ENCODE measurements at places on chromosomes 4 and X.

DNA sequence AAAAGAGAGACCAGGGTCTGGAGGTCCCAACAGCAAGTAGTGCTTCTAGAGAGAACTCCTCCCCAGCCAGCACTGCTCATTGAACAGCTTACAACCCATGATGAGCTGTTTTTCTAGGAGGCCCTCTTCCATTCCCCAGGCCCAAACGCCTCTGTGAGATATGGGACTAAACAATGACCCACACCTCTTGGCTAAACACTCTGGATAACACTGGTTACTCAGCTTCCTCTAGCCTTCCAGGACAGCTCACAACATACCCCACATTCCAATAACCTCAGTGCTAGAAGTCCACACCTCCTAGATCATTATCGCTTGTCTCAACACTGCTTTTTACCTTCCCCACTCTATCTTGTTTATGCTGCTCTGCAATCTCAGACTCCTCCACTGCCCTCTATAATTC, 35.4 kb upstream of the PGRMC2 start:
- H3K36me3 ChIP-seq = no peaks in the 10 kb centered on the region
- no peaks in the 10 kb centered on the region for H3K27me3 ChIP-seq
- no peak overlapping the region for H3K27ac ChIP-seq
- DNase-seq = no peak

DNA sequence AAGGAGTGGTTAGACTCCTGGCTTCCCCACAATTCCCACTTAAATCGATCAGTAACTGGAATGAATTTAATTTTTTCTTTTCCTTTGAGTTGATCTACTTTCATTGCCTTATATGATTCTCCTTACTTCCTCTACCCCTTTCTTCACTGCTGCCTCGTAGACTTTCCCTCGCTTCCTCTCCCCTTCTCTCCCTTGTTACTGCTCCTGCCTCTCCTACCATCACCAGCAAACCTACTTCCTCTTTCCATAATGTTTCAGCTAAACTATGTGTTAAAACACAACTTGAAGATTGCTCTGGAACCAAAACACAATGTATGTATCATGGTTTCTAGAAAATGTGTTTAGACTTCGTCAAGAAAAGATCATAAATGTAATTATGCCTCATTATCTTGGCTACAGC, 132.0 kb upstream of the TET2 start:
- no peak for DNase-seq
- peaks cover 6% of the 10 kb centered on the region for H3K27me3 ChIP-seq
- no peaks in the 10 kb centered on the region for H3K4me1 ChIP-seq
- no peaks in the 10 kb centered on the region for H3K36me3 ChIP-seq
- no peak overlapping the region for H3K4me3 ChIP-seq

DNA sequence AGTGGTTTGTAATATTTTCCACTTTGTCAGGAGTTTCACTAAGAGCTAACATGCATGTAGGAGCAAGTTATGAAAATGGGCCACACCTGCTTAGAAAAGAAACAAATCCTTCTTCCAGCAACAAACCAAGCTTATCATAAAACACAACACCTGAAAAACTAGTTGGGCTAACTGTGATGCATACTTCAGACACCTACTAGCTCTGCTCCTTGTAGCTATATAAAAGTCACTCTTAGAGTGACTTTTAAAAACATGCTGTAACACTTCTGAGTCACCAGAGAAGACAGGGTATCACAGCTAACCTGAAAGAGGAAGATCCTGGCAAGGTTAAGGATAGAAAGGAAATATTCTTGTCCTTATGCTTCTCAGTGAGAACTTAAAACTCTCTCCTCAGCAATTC, 3.6 kb upstream of the SLAIN2 start:
- H3K27me3 ChIP-seq = peaks cover 3% of the 10 kb centered on the region
- peak overlapping the region; percentile 76 for H3K27ac ChIP-seq
- H3K4me3 ChIP-seq = peak overlapping the region; percentile 7

- no peaks in the 10 kb centered on the region for H3K27me3 ChIP-seq
- H3K27ac ChIP-seq = no peak overlapping the region
- no peak overlapping the region for H3K4me3 ChIP-seq
These were observed 196.0 kb downstream of the KCNIP4 start for GRCh38 chr4:21752616-21753015.

DNA sequence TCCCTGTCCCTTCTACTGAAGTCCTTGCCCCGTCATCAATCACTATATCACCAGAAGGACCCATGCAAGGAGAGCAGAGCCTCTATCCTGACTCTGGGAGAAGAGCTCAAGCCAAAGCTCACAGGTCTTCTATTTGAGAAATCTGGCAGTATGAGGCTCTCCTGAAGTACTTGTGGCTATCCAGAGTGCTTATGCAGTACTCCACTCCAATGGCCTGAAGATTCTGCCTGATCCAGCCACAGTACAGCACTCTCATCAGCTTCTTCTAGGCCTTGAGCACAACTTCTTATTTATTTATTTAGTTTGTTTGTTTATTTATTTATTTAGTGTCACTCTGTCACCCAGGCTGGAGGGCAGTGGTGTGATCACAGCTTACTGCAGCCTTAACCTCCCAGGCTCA, 13.0 kb downstream of the USP26 start:
- H3K27ac ChIP-seq = no peak overlapping the region
- no peaks in the 10 kb centered on the region for H3K4me1 ChIP-seq
- H3K27me3 ChIP-seq = no peaks in the 10 kb centered on the region
- no peaks in the 10 kb centered on the region for H3K36me3 ChIP-seq
- H3K4me3 ChIP-seq = no peak overlapping the region

GRCh38 chr4:19402581-19403065, 849.1 kb upstream of the SLIT2 start:
- H3K36me3 ChIP-seq = no peaks in the 10 kb centered on the region
- H3K4me1 ChIP-seq = no peaks in the 10 kb centered on the region

- no peaks in the 10 kb centered on the region for H3K4me1 ChIP-seq
- no peak overlapping the region for H3K27ac ChIP-seq
- no peak overlapping the region for H3K4me3 ChIP-seq
- H3K36me3 ChIP-seq = no peaks in the 10 kb centered on the region
- no peak for DNase-seq
These were observed 2.1 kb upstream of the PDE6B start for GRCh38 chr4:622996-623913.

- DNase-seq = no peak
- H3K4me3 ChIP-seq = no peak overlapping the region
- H3K4me1 ChIP-seq = no peaks in the 10 kb centered on the region
- no peaks in the 10 kb centered on the region for H3K27me3 ChIP-seq
These were observed 37.1 kb downstream of the ENOPH1 start for GRCh38 chr4:82467471-82467870.

DNA sequence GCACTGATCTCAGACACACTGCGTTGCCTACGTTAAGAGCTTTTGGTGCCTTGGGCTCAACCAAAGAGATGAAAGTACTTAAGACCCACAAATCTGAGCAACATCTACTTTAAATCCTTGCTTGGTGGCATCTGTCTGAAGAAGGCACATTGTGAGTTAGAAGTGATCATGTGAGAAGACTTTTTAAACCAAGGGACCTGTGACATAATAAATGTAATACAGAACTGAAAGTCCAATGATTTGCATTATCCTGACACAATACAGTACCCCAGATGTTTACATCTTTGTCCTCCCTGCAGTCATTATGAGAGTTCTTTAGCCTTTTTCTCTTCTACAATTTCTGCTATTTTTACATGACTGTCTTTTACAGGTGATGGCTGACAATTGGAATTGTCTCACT, 96.7 kb upstream of the FTHL17 start:
- H3K4me1 ChIP-seq = no peaks in the 10 kb centered on the region
- no peaks in the 10 kb centered on the region for H3K36me3 ChIP-seq
- H3K27me3 ChIP-seq = peaks cover 3% of the 10 kb centered on the region
- H3K27ac ChIP-seq = no peak overlapping the region
- H3K4me3 ChIP-seq = no peak overlapping the region

- no peaks in the 10 kb centered on the region for H3K36me3 ChIP-seq
- H3K27me3 ChIP-seq = peaks cover 8% of the 10 kb centered on the region
- DNase-seq = no peak
- no peak overlapping the region for H3K27ac ChIP-seq
- no peaks in the 10 kb centered on the region for H3K4me1 ChIP-seq
These were observed 15.4 kb downstream of the ANXA3 start for GRCh38 chr4:78566834-78567499.

DNA sequence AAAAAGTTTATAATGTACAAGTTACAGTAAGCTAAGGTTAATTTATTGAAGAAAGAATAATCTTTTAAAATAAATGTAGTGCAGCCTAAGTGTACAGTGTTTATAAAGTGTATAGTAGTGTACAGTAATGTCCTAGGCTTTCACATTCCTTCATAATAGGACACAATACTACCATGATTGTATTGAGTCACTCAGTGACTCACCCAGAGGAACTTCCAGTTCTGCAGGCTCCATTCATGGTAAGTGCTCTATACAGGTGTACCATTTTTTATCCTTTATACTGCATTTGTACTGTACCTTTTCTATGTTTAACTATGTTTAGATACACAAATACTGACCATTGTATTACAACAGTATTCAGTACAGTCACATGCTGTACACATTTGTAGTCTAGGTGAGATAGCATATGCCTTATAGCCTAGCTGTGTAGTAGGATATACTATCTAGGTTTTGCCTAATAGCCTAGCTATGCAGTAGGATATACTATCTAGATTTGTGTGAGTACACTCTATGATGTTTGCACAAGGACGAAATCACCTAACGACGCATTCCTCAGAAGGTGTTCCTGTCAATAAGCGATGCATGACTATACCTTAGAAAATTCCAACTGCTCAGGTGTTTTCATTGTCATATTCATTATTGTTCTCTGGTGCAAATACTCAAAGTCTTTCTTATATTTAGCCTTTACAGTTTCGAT, 5.5 kb upstream of the TMEM255A start:
- no peaks in the 10 kb centered on the region for H3K36me3 ChIP-seq
- no peaks in the 10 kb centered on the region for H3K4me1 ChIP-seq
- no peak overlapping the region for H3K4me3 ChIP-seq
- DNase-seq = no peak

DNA sequence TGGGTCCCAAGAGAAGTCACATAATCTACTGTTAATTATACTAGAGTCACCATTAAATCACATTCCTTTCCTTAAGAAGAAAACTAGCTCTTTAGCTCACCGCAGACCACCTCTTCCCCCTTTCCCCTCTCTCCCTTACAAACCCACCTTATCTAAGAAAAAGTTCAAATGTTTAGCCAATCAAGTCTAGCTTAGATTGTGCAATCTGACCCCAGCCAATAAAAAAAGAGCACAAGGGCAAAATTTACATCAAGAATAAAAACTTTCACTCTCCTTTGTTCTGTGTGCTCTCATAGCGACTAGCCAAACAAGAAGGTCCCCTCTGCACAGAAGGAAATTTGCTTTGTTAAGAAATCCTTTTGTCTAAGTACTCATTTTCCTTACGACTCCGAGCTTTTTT, 76.3 kb downstream of the TMEM156 start:
- peaks cover 21% of the 10 kb centered on the region for H3K36me3 ChIP-seq
- peak overlapping the region; percentile 97 for H3K27ac ChIP-seq
- no peak overlapping the region for H3K4me3 ChIP-seq
- no peak for DNase-seq
- no peaks in the 10 kb centered on the region for H3K27me3 ChIP-seq

- peaks cover 15% of the 10 kb centered on the region for H3K4me1 ChIP-seq
- H3K27me3 ChIP-seq = peaks cover 51% of the 10 kb centered on the region
- DNase-seq = no peak
- peak overlapping the region; percentile 22 for H3K4me3 ChIP-seq
These were observed 2.1 kb upstream of the PCDH7 start for GRCh38 chr4:30718021-30718542.

DNA sequence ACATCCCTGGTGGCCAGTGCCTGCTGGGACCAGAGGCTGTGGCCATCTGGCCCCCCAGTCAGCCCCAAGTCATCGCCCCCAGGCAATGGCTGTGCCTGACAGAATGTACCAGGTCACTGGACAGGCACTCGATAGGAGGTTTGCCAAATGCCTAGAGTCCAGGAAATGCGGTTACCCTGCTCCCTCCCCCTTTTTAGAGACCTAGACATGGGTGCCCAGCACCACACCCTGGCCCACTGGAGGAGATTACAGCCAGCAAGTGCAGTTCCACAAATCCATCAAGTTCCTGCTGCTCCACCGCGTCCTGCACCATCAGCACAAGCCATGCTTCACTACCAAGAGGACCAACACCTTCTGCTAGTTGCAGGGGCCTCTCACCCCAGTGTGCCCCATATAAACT, 16.2 kb upstream of the ZFX start:
- peaks cover 2% of the 10 kb centered on the region for H3K27me3 ChIP-seq
- DNase-seq = no peak
- H3K4me1 ChIP-seq = no peaks in the 10 kb centered on the region
- no peak overlapping the region for H3K4me3 ChIP-seq
- no peaks in the 10 kb centered on the region for H3K36me3 ChIP-seq
- H3K27ac ChIP-seq = no peak overlapping the region

DNA sequence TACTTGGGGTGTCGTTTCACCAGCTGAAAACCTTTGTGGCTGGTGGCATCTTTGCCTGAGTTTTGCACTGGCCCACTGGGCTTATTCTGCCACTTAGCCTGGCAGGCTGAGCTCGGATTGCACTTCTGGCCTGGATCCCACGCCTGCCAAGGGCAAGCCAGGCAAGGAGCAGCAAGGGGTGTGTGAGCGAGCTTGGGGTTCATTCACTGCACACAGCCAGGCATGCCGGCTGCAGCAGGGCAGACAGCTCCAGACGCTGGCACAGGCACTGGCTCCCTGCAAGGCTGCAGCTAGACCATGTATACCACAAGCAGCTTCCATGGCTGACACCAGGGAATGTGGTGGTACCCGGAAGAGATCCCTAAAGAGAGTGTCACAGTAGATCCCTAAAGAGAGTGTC, 476.3 kb downstream of the EPHA5 start:
- no peaks in the 10 kb centered on the region for H3K36me3 ChIP-seq
- no peak overlapping the region for H3K4me3 ChIP-seq
- no peaks in the 10 kb centered on the region for H3K4me1 ChIP-seq
- no peak overlapping the region for H3K27ac ChIP-seq
- no peak for DNase-seq

- no peak overlapping the region for H3K4me3 ChIP-seq
- DNase-seq = no peak
These were observed 7.6 kb downstream of the TIGD4 start for GRCh38 chr4:152771741-152772533.

GRCh38 chr4:110075083-110075738, 123.2 kb downstream of the ELOVL6 start:
- no peaks in the 10 kb centered on the region for H3K27me3 ChIP-seq
- H3K36me3 ChIP-seq = peaks cover 25% of the 10 kb centered on the region
- H3K4me3 ChIP-seq = no peak overlapping the region
- no peak for DNase-seq
- no peak overlapping the region for H3K27ac ChIP-seq

GRCh38 chr4:88820698-88821415, 123.2 kb upstream of the NAP1L5 start:
- peak overlapping the region; percentile 78 for H3K4me3 ChIP-seq
- peak; percentile 51 for DNase-seq
- H3K27me3 ChIP-seq = peaks cover 2% of the 10 kb centered on the region
- H3K4me1 ChIP-seq = peaks cover 48% of the 10 kb centered on the region
- peaks cover 14% of the 10 kb centered on the region for H3K36me3 ChIP-seq

DNA sequence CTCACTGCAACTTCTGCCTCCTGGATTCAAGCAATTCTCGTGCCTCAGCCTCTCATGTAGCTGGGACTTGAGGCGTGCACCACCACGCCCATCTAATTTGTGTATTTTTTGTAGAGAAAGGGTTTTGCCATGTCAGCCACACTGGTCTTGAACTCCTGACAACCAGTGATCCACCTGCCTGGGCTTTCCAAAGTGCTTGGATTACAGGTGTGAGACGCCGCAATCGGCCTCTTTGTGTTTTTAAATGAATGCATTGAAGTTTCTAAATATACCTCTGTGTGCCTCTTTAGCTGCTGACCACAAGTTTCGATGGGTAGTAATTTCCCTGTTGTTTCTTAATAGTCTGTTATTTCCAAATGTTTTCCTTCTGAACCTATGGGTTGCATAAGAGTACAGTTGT, 765.3 kb upstream of the GRIA3 start:
- H3K4me1 ChIP-seq = no peaks in the 10 kb centered on the region
- no peak overlapping the region for H3K4me3 ChIP-seq
- H3K27ac ChIP-seq = no peak overlapping the region
- H3K36me3 ChIP-seq = no peaks in the 10 kb centered on the region
- no peaks in the 10 kb centered on the region for H3K27me3 ChIP-seq

Measured in activated CD4-positive, alpha-beta T cell treated with anti-CD3 and anti-CD28 coated beads, Interleukin-2, amount 10 ng/mL, durations not matched to agents 24 days and 14 days (primary cell).